Right renal pelvis (tissue), 4 donors: ENCODE measurements at places on chromosomes 4 and X.

GRCh38 chr4:92099861-92100260, 203.9 kb upstream of the GRID2 start:
- DNase-seq = no peak

DNA sequence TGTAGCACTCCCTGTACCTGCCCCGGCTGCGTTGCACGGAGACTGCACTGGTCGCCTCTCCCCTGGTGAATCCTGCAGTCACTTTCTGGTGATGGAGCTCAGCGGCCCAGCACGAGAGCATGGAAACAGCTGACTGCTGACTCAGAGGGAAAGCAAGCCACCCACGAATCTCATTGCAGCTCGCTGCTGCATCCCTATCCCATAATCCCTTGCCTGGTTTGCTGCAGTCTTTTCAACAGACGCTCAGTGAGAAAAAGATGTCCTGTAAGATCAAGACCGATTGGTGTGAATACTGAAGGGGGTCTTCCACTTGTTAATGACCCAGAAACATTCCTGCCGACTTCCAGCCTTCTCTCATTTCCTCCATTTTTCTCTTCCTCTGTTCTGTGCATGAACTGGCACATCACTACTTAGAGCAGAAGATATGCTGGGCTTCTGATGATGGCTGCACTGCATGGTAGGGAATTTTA, 52.9 kb downstream of the TRIM2 start:
- no peak for DNase-seq

GRCh38 chr4:113436360-113436759, 325.2 kb downstream of the CAMK2D start:
- DNase-seq = no peak

- DNase-seq = no peak
These were observed 2.0 kb downstream of the NYX start for GRCh38 chrX:41449131-41449530.

DNA sequence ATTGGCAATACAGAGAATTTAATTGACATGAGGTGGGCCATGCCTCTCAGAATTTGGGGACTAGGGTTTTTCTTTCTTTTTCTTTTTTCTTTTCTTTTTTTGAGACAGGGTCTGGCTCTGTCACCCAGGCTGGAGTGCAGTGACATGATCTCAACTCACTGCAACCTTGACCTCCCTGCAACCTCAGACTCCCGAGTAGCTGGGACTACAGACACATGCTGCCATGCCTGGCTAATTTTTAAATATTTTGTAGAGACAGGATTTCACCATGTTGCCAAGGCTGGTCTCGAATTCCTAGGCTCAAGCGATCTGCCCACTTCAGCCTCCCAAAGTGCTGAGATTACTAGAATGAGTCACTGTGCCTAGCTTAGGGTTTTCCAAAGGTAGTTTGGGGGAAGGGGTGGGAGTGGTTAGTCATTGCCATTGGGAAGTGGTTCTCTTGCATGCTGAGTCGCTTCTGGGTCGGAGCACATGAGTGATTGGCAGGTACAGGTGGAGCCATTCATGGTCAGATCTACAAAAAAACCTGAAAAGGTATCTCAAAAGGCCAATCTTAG, 54.5 kb downstream of the MID2 start:
- DNase-seq = no peak

- DNase-seq = no peak
These were observed 786.2 kb downstream of the RAB28 start for GRCh38 chr4:12697970-12698369.

GRCh38 chr4:107996949-107997788, 7.5 kb downstream of the HADH start:
- DNase-seq = no peak

- no peak for DNase-seq
These were observed 51.6 kb upstream of the WDR1 start for GRCh38 chr4:10168151-10168550.

- no peak for DNase-seq
These were observed 60.0 kb downstream of the ARHGAP10 start for GRCh38 chr4:147791865-147792264.

GRCh38 chr4:68904786-68905185, 46.8 kb downstream of the UGT2A3 start:
- no peak for DNase-seq
